ENCODE measurements at places on chromosomes 6 and 20.
A peak's percentile ranks its signal among the peaks of the same experiment; 100 is the strongest.

DNA sequence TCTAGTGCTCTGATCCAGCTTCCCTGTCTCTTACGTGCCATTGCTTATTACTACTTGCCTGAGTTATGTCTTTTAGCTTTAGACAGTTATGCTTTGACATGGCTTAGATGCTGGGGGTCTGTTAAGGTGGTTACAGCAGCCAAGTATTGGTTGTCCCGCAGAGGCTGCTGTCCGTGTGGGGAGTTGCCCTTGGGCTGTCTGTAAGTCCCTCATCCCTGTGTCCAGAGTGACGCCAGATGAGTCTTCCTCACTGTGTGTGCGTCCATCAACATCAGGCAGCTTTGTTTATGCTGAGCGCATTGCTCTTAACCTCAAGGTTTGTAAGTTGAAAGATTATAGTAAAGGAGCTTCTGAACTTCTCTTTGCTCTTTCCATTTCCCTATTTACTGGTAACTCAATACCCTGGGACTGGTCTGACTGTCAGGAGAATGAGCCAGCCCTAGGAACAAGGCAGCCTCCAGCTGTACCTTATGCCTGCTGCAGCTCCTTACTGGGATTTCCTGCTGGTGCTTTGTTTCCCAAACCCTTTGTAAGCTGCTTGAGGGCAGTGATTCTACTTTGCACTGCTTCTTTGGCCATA lies 7.2 kb downstream of the FAM120B start:
- H3K4me1 ChIP-seq = no peaks in the 10 kb centered on the region
- no peak overlapping the region for H3K4me3 ChIP-seq
- DNase-seq = no peak
- H3K27ac ChIP-seq = no peak overlapping the region

GRCh38 chr6:63245420-63245819 lies 34.2 kb downstream of the FKBP1C start:
- H3K4me1 ChIP-seq = no peaks in the 10 kb centered on the region
- no peak overlapping the region for H3K27ac ChIP-seq
- H3K27me3 ChIP-seq = no peaks in the 10 kb centered on the region
- no peak overlapping the region for H3K4me3 ChIP-seq

DNA sequence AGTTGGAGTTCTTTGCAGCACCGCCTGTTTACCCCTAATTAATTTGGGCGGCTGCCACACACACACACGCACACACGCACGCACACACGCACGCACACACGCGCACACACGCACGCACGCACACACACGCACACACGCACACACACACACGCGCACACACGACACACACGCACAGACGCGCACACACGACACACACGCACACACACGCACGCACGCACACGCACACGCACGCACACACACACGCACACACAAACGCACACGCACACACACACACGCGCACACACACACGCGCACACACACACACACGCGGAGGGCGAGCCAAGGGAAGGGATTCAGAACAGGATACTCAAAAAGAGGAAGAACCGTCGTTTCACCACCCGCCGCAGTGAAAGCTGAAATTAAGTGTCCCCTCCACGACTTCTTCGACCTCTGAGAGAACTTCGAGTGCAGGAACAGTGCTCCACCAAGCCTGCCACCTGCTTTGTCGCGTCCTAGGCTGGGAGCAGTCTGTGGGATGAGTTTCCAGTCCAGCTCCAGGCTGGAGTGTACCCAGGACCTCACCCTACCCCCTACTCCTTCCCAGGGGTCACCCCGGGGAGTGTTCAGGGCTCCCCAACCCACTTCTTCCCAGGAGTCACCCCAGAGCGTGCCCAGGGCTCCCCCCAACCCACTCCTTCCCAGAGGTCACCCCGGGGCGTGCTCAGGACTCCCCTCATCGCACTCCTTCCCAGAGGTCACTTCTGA lies 1.1 kb downstream of the RNASET2 start:
- DNase-seq = no peak
- H3K4me3 ChIP-seq = peak overlapping the region; percentile 72
- H3K27me3 ChIP-seq = no peaks in the 10 kb centered on the region
- H3K4me1 ChIP-seq = no peaks in the 10 kb centered on the region
- H3K27ac ChIP-seq = peak overlapping the region; percentile 67

DNA sequence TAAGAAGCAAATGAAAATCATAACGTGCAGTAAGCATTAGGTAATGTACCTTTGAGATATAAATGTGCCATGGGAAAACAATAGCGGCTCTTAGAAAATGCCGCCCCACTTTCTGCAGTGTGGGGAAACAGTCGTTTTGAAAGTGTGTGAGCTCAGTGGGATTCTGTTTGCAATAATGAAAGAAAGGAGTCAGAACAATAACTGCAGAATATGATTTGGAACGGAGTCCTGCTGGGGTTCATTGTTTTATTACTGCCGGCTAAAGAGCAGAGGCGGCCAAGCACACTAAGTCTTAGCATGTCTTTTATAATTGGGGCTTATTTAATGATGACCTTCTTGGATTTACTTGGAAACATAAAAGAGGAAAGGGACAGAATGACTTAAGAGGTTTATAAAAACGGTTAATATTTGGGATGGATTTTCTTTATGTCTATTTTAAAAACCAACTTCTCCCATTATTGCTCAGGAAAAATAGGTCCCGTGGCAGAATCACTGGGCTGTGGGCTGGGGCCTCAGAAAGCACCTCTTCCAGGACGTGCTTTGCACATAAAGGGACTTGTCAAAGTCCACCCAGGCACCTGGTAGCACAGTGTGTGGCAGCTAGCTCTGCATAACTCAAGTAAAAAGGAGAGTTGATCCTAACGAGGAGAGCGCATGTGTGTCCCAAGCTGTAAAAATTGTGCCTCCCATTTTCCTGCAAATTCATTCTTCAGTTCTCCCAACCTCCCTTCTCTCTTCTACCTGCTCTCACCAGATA lies 44.0 kb upstream of the SLC22A16 start:
- no peak overlapping the region for H3K27ac ChIP-seq
- H3K4me1 ChIP-seq = peaks cover 7% of the 10 kb centered on the region
- no peaks in the 10 kb centered on the region for H3K27me3 ChIP-seq

GRCh38 chr6:35088281-35089215 lies 52.6 kb downstream of the TCP11 start:
- H3K36me3 ChIP-seq = peaks cover 42% of the 10 kb centered on the region
- no peaks in the 10 kb centered on the region for H3K4me1 ChIP-seq
- no peaks in the 10 kb centered on the region for H3K27me3 ChIP-seq

DNA sequence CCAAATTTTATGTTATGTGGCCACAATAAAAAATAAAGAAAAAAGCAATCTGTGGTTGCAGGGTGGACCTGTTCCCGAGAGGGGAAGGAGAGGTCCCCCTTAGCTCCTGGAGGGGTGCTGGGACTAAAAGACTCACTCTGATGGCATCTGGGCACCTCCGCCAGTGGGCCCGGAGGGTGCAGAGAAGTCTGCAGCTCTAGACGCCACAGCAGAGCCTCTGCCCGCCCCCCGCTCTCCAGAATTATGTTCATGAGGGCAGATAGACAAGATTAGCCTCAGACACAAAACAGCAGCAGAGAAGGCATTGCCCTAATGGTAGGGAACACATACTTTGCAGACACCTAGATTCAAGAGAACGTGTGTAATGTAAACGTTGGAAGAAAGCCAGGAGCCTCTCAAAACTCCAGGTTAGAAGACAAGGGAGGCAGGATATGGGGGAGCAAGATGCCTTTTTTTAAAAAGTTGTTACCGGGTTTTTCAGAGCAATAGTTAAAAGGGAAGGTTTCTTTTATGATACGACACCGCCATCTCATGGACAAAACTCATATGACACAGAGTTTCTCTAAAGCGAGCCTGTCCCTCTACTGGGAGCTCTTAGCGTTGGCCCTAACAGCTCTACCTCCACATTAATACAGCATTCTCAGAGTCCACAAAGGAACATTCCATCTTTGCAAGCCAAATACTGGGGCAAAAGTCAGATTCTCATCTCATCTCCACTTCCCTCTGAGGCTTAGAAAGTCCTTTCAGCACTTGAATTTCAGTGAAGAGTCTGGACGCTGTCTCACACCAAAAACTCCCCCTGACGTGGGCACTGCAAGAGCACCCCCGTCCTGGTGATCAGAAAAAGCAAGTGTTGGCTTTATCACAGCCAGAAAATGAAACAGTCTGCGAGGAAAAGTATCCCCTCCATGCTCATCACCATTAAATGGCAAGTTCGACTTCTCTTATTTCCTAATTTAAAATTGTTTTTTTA lies 47.2 kb downstream of the FOXF2 start:
- H3K36me3 ChIP-seq = no peaks in the 10 kb centered on the region
- H3K4me3 ChIP-seq = no peak overlapping the region
- no peak for DNase-seq
- H3K27ac ChIP-seq = no peak overlapping the region

GRCh38 chr20:11551479-11551878 lies 366.2 kb upstream of the BTBD3 start:
- no peaks in the 10 kb centered on the region for H3K27me3 ChIP-seq
- DNase-seq = no peak
- H3K27ac ChIP-seq = no peak overlapping the region
- no peak overlapping the region for H3K4me3 ChIP-seq
- peaks cover 5% of the 10 kb centered on the region for H3K4me1 ChIP-seq

GRCh38 chr20:10470276-10470675 lies 35.2 kb downstream of the SLX4IP start:
- DNase-seq = no peak
- H3K4me1 ChIP-seq = no peaks in the 10 kb centered on the region
- no peaks in the 10 kb centered on the region for H3K36me3 ChIP-seq
- H3K4me3 ChIP-seq = no peak overlapping the region
- no peaks in the 10 kb centered on the region for H3K27me3 ChIP-seq
- no peak overlapping the region for H3K27ac ChIP-seq

- H3K36me3 ChIP-seq = no peaks in the 10 kb centered on the region
- no peaks in the 10 kb centered on the region for H3K4me1 ChIP-seq
- H3K27me3 ChIP-seq = no peaks in the 10 kb centered on the region
- DNase-seq = no peak
Observed at GRCh38 chr6:161327360-161327953, 53.6 kb upstream of the AGPAT4 start.

GRCh38 chr6:38171997-38172738 lies 352.6 kb downstream of the ZFAND3 start:
- H3K27ac ChIP-seq = no peak overlapping the region
- no peak overlapping the region for H3K4me3 ChIP-seq
- no peak for DNase-seq

DNA sequence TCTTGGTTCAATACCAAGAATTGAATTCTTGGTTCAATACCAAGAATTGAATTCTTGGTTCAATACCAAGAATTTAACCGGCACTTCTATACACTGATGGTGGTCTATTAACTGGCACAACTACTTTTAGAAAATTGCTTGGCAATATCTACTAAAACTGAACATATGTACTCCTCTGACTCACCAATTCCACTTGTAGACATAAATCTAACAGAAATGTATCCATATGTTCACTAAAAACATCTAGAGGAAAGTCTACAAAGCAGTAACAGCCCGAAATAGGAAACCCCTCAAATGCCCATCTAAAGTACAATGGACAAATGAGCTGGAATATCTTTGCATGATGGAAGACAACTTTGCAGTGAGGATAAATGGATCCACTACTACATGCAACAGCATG lies 71.9 kb downstream of the KIF16B start:
- no peaks in the 10 kb centered on the region for H3K36me3 ChIP-seq
- H3K4me1 ChIP-seq = no peaks in the 10 kb centered on the region
- H3K4me3 ChIP-seq = no peak overlapping the region
- H3K27ac ChIP-seq = no peak overlapping the region
- H3K27me3 ChIP-seq = no peaks in the 10 kb centered on the region

DNA sequence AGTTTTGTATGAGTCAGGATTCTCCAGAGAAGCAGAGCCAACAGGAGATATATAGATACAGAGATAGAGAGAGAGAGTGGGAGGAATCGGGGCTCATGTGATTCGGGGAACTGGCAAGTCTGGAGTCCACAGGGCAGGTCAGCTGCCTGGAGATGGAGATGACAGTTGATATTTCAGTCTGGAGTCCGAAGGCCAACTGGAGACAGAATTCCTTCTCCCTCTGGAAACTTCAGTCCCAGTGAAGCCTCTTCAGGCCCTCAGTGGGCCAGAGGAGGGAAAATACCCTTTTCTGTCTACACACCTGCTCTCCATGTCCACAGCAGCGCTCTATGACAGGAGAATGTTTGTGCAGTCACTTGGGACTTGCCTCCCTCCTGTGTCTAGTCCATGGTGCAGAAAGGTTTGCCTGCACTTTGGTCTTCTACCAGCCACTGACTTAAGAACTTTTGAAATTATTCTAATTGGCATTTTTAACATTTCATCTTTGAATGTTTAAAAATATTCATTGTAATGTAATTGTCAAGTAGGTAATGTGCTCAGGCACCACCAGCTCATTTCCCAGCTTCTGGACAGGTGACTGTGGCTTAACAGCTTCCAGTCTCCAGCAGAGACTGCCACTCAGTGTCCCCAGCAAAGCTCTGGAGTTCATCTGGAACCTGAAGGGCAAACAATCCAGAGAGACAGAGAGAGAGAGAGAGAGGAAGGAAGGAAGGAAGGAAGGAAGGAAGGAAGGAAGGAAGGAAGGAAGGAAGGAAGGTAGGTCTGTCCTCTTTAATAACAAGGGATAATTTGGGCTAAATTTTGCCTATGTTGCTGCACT lies 43.8 kb upstream of the AFDN start:
- no peaks in the 10 kb centered on the region for H3K27me3 ChIP-seq
- no peak overlapping the region for H3K27ac ChIP-seq
- H3K4me1 ChIP-seq = no peaks in the 10 kb centered on the region

DNA sequence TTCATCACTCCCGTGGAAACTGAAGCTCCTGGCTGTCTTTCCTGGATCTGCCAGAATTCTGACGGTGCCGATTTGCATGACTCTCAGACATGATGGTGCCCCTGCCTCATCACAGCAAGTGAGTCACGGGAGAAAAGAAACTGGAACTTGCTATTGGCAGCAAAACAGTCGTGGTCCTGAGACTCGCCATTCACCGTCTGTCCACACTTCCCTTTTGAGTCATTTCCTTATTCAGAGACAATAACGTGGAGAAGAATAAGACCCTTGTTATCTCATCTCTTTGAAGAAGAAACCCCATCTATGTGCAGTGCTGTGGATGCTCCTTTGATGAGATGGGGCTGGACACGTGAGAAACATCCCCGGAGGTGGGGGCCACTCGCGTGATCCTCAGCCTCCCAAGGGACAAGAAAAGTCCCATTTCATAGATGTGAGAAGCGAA lies 4.2 kb downstream of the GPR31 start:
- H3K36me3 ChIP-seq = no peaks in the 10 kb centered on the region
- H3K27ac ChIP-seq = no peak overlapping the region

GRCh38 chr20:50054626-50055511 lies 58.1 kb downstream of the UBE2V1 start:
- no peaks in the 10 kb centered on the region for H3K36me3 ChIP-seq
- no peak overlapping the region for H3K4me3 ChIP-seq
- H3K27me3 ChIP-seq = no peaks in the 10 kb centered on the region
- H3K27ac ChIP-seq = no peak overlapping the region
- DNase-seq = no peak
- H3K4me1 ChIP-seq = no peaks in the 10 kb centered on the region

- DNase-seq = no peak
- no peaks in the 10 kb centered on the region for H3K4me1 ChIP-seq
- H3K36me3 ChIP-seq = no peaks in the 10 kb centered on the region
- no peak overlapping the region for H3K27ac ChIP-seq
Observed at GRCh38 chr6:106177786-106178185, 91.7 kb downstream of the PRDM1 start.

- H3K27ac ChIP-seq = peak overlapping the region; percentile 20
- no peaks in the 10 kb centered on the region for H3K27me3 ChIP-seq
- no peak for DNase-seq
- no peaks in the 10 kb centered on the region for H3K36me3 ChIP-seq
- H3K4me1 ChIP-seq = peaks cover 31% of the 10 kb centered on the region
Observed at GRCh38 chr20:8155812-8156211, 23.7 kb downstream of the PLCB1 start.
